ENCODE measurements at places on chromosomes 7 and 10. TPM values are rescaled to one million over a fixed set of nuclear protein-coding genes. Genes with fewer than 3 reads are reported as not detected.

WDR86 gene
- polyA plus RNA-seq = not detected

INTS1 gene
- polyA plus RNA-seq = 10.6 TPM

MGAM2 gene
- 0.04 TPM for polyA plus RNA-seq

GRID1 gene
- polyA plus RNA-seq = 0.03 TPM

SLC35B4 gene
- 12.1 TPM for polyA plus RNA-seq

EPHB6 gene
- 3.0 TPM for polyA plus RNA-seq

ELOVL3 gene
- 0.26 TPM for polyA plus RNA-seq

CTTNBP2 gene
- polyA plus RNA-seq = 0.63 TPM

NT5C3A gene
- polyA plus RNA-seq = 12.6 TPM

TDRD1 gene
- polyA plus RNA-seq = 0.33 TPM

HOXA7 gene
- 3.8 TPM for polyA plus RNA-seq

TSPAN33 gene
- 0.93 TPM for polyA plus RNA-seq

STEAP2 gene
- 3.9 TPM for polyA plus RNA-seq

TAS2R39 gene
- polyA plus RNA-seq = not detected

PGAM2 gene
- polyA plus RNA-seq = not detected

SLC18A3 gene
- not detected for polyA plus RNA-seq

GPC2 gene
- 0.55 TPM for polyA plus RNA-seq

FBXL13 gene
- 0.19 TPM for polyA plus RNA-seq

LIPJ gene
- polyA plus RNA-seq = 0.08 TPM

ADAM8 gene
- polyA plus RNA-seq = 55.4 TPM

CD36 gene
- 0.59 TPM for polyA plus RNA-seq

PRR15 gene
- 1.8 TPM for polyA plus RNA-seq

ADGRA1 gene
- not detected for polyA plus RNA-seq

CARD11 gene
- 4.1 TPM for polyA plus RNA-seq

GPR37 gene
- polyA plus RNA-seq = 0.28 TPM

UCN3 gene
- polyA plus RNA-seq = not detected

CABCOCO1 gene
- 0.40 TPM for polyA plus RNA-seq

SEMA3E gene
- polyA plus RNA-seq = 0.91 TPM

ECHDC3 gene
- polyA plus RNA-seq = 3.5 TPM

CHST3 gene
- polyA plus RNA-seq = 12.0 TPM

TMEM120A gene
- 72.4 TPM for polyA plus RNA-seq

LIPA gene
- 156 TPM for polyA plus RNA-seq

GPR15LG gene
- polyA plus RNA-seq = 10.4 TPM

PRKG1 gene
- 0.30 TPM for polyA plus RNA-seq

PDIA4 gene
- polyA plus RNA-seq = 97.1 TPM

STX1A gene
- polyA plus RNA-seq = 37.9 TPM

C10orf67 gene
- 0.07 TPM for polyA plus RNA-seq

COBL gene
- 4.4 TPM for polyA plus RNA-seq

ELN gene
- not detected for polyA plus RNA-seq

CRHR2 gene
- not detected for polyA plus RNA-seq

STK31 gene
- polyA plus RNA-seq = 0.01 TPM

OR2A5 gene
- polyA plus RNA-seq = not detected

TMEM236 gene
- 0.13 TPM for polyA plus RNA-seq

GNAT3 gene
- not detected for polyA plus RNA-seq

AEBP1 gene
- polyA plus RNA-seq = 0.18 TPM

Data from keratinocyte (primary cell).